ENCODE measurements at places on chromosomes 7 and 10.

DNA sequence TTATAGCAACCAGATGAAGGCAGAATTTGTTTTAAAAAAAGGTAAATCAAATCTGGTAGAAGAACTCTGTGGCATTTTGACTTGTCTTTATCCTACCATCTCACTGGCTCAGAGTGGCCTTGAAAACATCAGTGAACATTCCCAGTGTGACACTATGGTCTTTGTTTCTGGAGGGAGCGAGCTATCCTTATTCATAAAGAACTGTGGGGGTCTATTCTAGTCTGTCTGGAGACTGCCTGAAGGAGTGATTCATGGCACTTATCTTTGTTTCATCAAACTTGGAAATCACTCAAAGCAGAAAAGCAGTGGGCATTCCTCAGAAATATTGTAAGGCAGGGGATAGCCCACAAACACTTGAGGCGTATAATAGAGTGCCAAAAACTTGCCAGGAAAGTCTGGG, 719.1 kb downstream of the PCDH15 start:
- no peak for DNase-seq

GRCh38 chr7:158953912-158954311, 97.6 kb downstream of the DYNC2I1 start:
- no peak for DNase-seq

DNA sequence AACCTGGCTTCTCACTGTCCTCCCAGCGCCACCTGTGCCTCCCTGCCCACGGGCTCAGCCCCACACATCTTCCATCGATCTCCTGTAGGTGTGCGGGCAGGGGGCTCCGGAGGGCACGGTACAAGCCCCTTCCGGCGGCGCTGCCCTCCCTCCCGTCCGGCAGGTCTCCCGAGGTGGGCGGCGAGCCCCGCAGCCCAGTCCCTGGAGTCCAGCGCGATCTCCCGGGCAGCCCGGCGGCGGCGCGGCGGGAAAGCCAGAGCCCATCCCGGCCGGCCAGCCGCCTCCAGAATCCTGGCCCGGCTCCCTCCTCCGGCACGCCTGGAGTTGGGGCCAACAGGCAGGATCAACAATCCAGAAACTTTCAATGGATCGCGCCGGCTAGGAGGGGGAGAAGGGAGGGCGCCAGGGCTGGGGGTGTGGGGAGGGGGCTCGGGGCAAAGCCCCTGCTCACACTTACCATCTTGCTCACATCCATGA, 100.1 kb downstream of the HIP1 start:
- peak; percentile 37 for DNase-seq

DNA sequence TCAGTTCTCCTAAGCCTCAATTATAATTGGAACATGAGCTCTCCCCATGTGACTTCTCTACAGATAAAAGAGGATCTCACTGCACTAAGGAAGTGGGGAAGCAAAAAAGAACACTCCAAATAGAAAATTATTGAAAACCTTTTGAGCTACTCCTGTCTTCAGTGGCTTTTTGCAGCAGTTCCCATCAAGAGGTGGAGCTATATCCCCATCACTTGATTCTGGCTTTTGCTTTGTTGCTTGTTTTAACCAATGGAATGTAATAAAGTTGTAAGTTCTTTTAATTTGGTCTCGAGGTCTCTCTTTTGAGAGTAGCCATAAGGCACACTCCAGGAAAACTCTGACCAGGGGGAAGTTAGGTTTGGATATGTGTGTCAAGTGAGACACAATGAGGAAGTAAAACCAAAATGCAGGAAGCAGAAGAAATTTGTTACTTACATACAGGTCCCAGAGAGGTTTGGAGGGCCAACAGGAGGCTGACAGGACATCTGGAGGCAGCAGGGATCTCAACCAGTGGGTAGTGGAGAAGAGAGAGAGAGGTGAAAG, 569.4 kb downstream of the HTR7 start:
- DNase-seq, result no peak

- no peak for DNase-seq
These were observed 22.1 kb upstream of the CARD11 start for GRCh38 chr7:3065724-3066143.

GRCh38 chr10:70302292-70302691, 18.5 kb upstream of the NPFFR1 start:
- no peak for DNase-seq

GRCh38 chr10:14858338-14858960, 20.2 kb upstream of the SUV39H2 start:
- no peak for DNase-seq
